Effector memory CD4-positive, alpha-beta T cell (primary cell): ENCODE measurements at places on chromosomes 12 and 14.

DNA sequence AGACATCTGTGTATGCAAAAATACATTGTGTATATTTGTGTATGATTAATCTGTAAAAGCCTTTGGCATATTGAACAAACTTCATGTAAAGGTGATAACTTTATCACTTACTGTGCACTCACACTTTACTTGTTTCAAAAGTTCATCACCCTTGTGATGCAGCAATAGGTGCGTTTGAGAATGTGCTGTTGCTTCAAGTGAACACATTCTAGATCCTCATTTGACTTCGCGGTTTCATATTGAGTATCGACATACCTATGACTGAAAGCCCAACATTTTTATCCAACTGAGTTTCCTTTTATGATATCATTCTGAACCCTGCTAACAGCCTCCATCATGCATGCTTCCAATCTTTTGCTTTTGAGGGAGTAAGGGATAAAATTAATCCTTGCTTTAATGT is 1086.9 kb downstream of the TMEM121 start:
- DNase-seq = no peak

GRCh38 chr12:19129122-19129485 is 429 bp upstream of the PLEKHA5 start:
- no peak for DNase-seq

DNA sequence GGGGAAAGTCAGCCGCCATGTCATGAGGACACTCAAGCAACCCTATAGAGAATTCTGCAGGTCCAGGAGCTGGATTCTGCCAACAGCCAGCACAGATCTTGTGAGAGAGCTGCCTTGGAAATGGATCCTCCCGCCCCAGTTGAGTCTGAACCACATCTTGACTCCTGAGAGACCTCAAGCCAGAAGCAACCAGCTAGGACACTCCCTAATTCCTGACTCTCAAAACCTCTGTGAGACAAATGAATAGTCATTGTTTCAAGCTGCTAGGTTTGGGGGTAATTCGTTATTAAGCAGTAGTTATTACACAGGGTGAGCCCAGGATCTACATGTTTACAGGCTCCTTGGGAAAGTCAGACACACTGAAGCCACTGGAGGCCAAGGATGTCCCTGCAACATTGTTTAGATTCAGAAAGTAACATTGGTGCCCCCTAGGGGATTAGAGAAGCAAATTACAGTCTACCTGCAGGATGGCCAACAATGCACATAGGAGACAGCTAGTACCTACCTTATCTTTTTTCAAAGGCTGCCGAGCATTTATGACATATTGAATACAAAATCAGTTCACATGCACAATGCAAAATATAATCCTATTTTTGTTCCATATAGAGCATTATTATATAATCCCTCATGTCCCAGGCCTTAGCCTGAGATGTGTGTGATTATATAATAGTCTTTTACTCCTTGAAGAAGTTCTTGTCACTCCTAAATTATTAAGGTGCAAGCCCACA is 57.9 kb upstream of the FICD start:
- DNase-seq = no peak

DNA sequence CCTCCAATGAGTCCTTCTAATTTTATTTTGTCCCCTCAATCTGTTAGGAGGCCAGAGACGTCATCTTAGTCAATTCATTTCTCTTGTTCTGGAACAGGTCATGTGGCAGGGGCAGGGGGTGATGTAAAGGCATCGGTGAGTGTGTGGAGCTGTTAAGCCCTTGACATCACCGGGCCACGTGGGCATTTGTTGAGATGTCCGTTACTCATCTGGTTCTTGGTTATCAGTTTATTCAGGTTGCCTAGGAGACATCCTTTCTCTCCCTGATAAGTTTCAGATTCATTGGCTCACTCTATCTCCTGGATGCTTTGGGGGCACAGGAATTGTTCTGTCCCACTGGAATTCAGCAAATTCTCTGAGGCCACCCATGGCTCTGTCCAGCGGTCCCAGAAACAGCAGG is 33.6 kb upstream of the SEL1L start:
- no peak for DNase-seq

- DNase-seq = no peak
These were observed 61.8 kb upstream of the RTL1 start for GRCh38 chr14:100965296-100965695.

GRCh38 chr14:93592786-93593185 is 162.0 kb downstream of the UNC79 start:
- no peak for DNase-seq

DNA sequence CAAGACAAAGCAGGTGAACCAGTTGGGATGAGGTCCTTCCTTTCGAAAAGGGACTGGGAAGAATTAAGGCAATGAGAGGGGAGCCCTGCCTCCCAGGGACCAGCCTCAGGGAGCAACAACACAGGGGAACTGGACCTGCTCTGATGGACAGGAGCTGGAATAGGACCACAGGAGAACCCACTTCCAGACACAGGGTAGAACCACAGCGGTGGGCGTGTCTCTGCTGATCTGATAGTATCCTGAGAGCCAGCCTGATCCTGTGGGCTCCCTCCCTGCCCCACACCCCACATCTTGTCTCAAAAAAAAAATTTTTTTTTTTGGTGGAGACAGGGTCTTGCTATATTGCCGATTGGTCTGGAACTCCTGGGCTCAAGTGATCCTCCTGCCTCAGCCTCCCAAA is 13.6 kb upstream of the PLEK2 start:
- DNase-seq = no peak

- DNase-seq = no peak
These were observed 27.4 kb upstream of the CCND2 start for GRCh38 chr12:4246116-4246515.
